ENCODE measurements at places on chromosomes 1 and 21.

- no peak for DNase-seq
Observed at GRCh38 chr21:26168371-26168770, 2.2 kb downstream of the APP start.

GRCh38 chr1:87220993-87221392 is 107.7 kb upstream of the LMO4 start:
- DNase-seq = no peak

DNA sequence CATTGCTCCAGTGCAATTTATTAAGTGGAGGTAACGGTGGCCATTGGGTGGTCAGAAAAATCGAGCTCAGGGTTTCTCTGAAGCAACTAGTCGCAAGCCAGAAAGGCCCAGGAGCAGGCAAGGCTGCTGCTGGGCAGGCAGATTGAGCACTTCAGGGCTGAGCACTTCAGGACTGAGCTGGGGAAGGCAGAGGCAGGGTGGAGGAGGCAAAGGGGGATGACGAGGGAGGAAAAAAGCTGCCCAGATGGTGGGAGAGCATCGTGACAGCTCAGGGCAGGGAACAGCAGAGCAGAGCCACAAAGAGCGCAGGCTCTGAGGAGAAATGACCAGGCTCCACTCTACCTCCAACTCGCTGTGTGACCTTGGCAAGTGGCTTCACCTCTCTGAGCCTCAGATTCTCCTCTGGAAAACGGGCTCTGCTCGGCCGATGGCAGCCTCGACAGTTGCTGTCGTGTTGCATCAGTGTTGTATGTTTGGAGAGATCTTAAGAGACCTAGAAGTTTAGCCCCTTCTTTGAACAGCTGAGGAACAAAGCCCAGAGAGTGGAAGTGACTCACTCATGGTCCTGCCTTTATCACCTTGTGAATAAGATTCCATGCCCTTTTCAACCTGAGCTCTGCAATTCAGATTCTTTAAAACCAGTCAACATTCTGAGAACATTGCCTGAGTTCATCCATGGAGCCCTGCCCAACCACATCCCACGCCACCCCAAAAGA is 141.4 kb downstream of the SYF2 start:
- no peak for DNase-seq

DNA sequence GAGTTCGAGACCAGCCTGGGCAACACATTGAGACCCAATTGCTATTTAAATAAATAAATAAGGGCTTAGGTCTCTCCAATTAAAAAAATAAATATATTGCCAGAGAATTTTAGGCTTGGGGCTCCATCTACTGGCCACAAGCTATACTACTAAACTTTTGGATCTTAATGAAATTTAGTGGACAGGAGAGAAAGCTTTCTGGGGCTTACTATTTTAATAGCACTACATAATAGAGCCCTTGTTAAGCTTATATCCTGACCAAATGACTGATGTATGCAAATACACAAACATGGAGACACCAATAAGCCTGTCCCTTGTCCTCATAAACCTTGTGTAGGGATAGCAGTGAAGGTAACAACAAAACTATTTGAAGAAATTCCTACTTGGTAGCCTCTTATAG is 18.4 kb downstream of the CCT3 start:
- no peak for DNase-seq

DNA sequence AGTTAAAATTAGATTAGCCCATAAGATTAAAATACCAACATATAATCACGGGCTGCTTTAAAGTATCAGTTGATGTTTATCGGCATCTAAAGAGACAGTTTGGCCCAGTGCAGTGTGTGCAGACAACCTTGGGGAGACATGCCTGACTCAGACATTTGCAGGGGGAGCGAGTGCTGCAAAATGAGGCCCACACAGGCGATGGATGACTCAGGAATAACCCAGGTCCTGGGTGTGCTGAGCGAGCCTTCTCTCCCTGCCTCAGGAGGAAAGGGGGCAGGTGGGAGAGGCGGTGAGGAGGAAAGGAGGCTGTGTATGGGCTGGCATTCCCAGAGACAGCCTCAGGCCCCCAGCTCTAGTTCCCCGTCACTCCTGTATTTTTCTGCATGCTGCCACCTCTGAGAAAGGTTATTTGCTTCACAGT is 9.0 kb downstream of the SLC9A1 start:
- DNase-seq = no peak

GRCh38 chr1:74427681-74428080 is 84.7 kb downstream of the LRRC53 start:
- DNase-seq = no peak

DNA sequence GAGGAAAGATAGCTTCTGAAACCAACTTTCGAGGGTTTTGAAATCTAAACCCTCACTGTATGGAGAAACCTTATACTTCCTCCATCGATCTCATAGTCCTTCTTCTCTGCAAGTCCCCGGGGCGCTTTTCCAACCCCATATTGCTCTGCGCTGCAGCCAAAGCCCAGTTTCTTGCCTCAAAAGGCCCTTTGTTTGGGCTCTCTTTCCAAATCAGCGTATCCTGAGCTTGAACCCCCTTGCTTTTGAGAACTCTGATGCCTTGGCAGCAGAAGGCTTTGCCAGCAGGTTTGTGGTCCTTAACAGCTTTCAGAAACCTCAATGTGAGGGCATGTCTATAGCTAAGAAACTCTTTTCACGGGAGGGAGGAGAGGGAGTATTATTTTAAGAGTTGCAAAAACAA is 21.6 kb downstream of the PLPP3 start:
- no peak for DNase-seq

GRCh38 chr21:45834821-45835293 is 146.7 kb upstream of the COL6A1 start:
- DNase-seq = no peak

DNA sequence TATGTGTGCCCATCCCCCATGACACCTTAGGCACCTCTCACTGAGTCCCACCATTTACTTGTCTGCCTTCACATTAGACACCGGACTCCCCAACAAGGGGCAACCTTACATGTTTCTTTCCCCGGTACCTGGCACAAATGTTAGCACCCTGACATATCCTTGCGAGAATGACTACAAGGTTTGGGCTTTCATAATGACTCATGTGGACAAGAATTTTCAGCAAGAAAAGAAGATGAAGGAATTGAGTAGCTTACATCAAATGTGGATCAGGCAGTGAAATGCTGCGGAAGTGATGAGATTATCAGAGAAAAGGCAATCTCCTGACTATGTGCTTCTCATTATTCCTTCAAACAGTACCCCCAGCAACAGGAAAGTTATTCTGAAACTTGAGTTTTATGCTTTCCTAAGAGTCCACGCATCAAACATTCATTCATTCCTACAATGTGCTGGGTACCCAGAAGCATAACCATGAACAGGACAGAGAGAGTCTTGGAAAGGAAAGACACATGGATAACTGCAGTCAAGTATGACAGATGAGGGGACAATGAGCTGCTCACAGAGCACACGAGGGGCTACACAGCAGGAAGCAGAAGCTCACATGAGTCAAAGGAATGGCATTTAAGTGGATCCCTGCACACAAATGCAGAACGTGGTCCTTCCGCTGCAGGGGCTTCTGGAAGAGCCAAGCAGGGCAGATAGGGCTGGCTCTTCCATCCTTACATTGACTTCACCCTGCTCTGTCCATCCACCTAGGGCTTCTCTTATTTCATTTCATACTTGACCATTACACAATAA is 112.1 kb downstream of the PCNX2 start:
- DNase-seq = no peak

DNA sequence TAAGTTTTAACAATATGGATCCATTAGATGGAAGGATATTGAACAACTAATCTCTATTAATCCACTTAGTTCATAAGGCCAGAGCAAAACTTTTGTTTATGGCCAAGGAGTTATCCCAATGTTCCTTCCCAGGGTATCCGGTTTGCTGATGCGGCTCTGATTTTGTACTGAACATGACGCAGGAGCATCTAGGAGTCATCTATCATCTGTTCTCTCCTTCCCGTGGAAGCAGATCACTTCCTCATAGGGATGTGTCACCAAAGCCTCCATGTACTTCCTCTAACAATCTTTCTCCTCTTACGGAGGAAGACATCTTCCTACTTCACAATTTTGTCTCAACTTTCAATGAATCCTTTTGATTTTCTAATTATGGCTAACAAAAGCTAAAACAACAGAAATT is 206.6 kb downstream of the APP start:
- no peak for DNase-seq

DNA sequence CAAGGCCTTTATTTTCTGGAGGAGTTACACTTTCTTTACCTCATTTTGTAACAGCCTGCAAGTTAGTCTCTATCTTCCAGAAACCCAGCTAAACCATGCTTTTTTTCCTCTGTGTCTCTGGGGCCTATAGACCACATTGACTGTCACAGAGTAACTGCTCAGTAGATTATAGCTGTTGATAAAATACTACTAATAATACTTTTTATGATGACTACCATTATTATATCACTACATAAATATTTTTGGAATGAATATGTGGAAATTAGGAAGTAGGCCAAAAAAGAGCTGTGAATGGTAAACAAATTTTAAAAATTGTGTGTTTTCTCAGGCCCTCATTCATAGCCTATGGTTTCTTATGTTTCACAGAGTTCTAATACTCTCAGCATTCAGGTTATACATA is 233.1 kb upstream of the USP24 start:
- no peak for DNase-seq

DNA sequence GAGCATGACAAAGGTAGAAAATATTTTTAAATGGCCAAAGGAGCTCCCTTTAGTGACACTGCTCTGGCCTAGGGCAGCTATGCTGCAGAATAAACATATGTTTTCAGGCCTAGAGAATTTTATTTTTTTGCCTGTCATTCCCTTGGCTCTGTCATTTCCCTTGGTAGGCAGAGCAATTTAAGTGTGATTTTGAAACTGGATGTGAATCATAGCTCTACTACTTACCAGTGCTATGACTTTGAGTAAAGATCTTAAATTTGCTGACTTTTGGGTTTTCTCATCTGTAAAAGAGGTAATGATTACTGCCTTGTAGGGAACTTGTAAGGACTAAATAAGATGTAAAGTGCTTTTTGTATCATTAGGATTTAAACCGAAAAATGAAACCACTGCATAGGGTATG is 189.0 kb upstream of the ZRANB2 start:
- no peak for DNase-seq

All from GM12891 (cell line).